Retina (tissue), 1 donor: ENCODE measurements at places on chromosomes 12 and 14.

DNA sequence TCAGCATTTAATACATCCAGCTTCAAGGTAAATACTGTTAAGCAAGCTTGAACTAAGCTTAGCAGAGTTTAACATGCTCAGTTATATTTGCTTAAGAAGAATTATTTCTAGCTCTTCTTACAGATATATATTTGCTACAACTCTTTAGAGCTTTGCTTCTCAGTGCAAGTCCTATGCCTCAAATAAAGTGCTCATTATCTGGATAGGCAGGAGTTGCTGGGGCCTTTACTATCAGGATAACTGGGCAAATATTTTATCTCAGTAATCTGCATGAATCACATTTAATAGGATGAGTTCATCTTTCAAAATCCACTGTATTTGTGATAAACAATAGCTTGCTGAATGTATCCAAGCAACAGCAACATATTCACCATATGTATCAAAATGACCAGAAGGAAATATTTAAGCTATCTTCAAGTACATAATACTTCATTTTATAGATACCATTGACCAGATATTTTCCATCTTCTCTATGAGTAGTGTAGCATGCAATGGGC lies 187.6 kb downstream of the NOVA1 start:
- no peak for DNase-seq

- no peak for DNase-seq
Observed at GRCh38 chr14:64569138-64569631, 19.4 kb downstream of the PPP1R36 start.

GRCh38 chr12:96107236-96107635 lies 71.8 kb upstream of the LTA4H start:
- no peak for DNase-seq

DNA sequence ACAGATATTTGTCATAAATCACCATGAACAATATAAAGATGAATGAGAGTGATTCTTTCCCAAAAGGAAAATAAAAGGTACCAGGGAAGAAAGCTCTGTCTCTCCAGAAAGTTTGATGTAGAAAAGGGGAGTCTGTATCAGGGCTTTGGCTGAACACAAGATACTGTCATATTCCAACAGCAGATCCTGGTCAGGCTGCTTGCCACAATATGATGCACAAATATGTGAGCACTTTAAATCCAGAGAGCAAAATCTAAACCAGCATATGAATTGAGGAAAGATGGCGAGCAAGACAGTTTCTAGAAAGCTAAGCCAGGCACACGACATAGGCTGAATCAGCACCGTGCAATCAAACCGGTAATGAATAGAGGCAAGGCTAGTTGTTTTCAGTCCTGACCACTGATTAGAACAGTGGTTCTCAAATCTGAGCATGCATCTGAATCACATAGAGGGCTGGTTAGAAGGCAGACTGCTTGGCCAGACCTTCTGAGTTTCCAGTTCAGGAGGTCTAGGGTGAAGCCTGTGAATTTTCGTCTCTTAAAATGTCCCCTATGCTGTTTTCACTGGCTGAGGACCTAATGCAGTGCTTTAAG lies 60.7 kb downstream of the PLCZ1 start:
- DNase-seq: no peak

- DNase-seq: no peak
Observed at GRCh38 chr12:63843254-63843720, 1.2 kb upstream of the SRGAP1 start.

DNA sequence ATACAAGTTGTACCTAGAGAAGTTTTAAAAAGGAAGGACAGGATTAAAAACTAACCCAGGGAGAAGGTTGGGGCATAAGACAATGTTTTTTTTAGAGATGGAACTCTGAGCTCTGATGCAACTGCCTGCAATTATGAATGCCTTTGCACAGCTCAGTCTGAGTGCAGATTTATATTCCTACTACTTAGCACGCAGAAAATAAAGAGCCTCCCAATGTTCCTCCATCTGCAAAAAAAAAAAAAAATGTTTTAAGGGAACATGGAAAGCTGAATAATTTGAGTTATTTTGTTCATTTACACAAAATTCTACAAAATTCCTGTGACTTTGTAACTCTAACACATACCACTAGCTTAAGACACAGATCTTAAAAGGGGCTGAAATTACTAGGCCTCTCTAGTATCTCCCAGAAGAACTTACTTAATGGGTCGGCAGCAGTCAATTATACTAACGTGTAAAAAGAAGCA lies 15.7 kb downstream of the CLIP1 start:
- DNase-seq: no peak

- no peak for DNase-seq
Observed at GRCh38 chr12:52211716-52212585, 20.1 kb upstream of the KRT80 start.

- no peak for DNase-seq
Observed at GRCh38 chr12:132477017-132477702, 12.8 kb upstream of the FBRSL1 start.

DNA sequence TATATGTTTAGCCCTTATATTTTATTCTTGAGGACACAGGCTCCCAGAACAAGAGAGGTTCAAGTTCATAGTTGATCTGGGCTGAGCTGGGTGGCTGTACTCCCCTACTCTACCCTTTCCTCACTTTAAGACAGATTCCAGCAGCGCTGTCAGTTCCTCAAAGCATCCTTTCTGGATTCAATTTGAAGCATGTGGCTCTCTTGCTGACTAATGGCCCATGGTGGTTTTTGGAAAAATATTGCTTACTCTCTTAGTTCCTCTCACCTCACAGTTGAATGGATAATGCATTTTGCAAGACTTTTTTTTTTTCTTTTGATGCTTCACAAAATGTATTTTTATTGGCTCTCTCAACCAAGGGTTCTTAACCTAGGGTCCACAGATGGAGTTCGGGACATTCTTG lies 4.1 kb downstream of the PELI2 start:
- DNase-seq: no peak

DNA sequence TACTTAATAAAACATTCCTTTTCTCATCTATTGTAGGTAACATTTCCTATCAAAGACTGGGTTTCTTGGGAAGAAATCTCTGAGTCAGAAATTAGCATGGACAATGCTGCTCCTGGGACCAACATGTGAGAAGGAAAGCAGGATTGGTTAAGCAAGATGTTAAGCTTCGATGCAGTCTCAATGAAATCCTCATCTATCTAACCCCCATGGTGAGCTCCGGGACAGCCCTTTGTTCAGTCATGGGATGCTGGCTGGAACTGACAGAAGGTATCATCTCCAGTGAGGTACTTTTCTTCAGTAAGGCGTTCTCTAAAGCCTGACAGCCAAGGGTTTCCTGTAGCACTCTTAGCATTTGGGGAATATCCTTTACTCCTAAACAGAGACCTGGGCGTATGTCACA lies 82.8 kb upstream of the SINHCAF start:
- DNase-seq: no peak

- no peak for DNase-seq
Observed at GRCh38 chr12:46300910-46301309, 32.1 kb upstream of the SLC38A1 start.
